ENCODE measurements at places on chromosomes 1 and 21. TPM values are rescaled to one million over a fixed set of nuclear protein-coding genes. Genes with fewer than 3 reads are reported as not detected.

Gene NASP
- 60.9 TPM for total RNA-seq

Gene C1QC
- total RNA-seq = not detected

Gene SUCO
- total RNA-seq = 18.0 TPM

Gene MSH4
- 0.18 TPM for total RNA-seq

Gene PBX1
- 6.5 TPM for total RNA-seq

Gene FAM72B
- total RNA-seq = 1.8 TPM

Gene SEMA6C
- total RNA-seq = 8.9 TPM

Gene TNFRSF18
- not detected for total RNA-seq

Gene OR14K1
- not detected for total RNA-seq

Gene HRNR
- not detected for total RNA-seq

Gene OVAAL
- total RNA-seq = 0.09 TPM

Gene RAD54L
- 3.8 TPM for total RNA-seq

Data from endothelial cell of coronary artery (primary cell).